ENCODE measurements at places on chromosomes 2 and 18.

DNA sequence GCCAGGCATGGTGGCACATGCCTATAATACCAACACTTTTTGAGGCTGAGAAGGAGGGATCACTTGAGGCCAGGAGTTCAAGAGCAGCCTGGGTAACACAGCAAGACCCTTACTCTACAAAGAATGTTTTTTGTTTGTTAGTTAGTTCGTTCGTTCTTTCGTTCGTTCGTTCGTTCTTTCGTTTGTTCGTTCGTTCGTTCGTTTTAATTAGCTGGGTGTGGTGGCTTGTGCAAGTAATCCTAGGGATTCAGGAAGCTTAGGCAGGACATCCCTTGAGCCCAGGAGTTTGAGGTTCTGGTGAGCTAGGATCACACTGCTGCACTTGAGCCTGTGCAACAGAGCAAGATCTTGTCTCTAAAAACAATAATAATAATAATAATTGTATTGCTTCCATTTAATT is 98.7 kb downstream of the MARCO start:
- DNase-seq = no peak

- DNase-seq = no peak
These were observed 105.5 kb upstream of the NEUROD1 start for GRCh38 chr2:181785691-181786344.

DNA sequence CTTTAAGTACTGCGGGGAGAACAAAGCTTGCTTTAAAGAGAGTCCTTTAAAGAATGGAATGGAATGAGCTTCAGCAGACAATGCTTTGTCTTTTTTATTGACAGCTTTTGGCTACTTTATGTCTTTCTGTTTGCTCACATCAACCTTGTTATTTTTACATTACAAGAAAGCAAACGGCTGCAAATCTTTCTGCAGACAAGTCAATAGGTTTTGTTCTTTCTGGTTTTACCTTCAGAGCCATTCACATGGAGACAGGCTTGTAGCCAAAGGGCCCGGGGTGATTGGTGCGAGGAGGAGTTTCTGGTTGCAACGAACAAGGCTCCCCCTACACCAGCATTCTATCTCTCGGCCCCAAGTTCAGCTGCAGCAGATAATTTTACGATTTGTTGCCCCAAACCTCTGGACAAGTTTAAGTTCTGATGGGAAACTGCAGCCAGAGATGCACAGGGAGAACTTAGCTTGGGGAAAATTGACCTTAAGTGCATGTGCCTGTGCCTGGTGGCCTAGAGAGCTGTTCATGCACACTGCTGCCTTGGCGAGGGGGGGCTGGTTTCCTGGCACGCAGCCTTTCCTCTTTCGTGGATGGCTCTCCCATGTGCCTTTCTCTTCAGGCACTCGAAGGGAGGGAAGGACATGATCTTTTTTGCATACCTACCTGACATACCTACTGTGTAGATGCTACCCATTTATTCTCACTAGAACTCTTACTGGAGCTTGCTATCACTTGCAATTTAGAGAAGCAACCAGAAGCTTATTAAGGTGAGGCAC is 543.2 kb downstream of the DCDC2C start:
- DNase-seq = no peak

DNA sequence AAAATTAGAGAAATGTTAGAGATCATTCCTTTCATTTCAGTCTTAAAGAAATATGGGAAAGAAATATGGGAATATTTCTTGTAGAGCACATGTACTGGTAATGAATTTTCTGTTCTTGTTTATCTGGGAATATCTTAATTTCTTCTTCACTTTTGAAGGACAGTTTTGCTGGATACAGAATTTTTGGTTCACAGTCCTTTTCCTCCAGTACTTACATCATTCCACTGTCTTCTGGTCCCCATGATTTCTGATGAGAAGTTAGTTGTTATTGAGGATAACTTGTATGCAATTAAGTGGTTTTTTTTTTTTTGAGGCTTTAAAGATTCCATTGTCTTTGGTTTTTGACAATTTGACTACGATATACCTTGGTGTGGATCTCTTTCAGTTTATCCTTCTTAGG is 11.0 kb downstream of the NEURL3 start:
- no peak for DNase-seq

- DNase-seq = no peak
These were observed 33.0 kb upstream of the MEP1B start for GRCh38 chr18:32156855-32157254.

DNA sequence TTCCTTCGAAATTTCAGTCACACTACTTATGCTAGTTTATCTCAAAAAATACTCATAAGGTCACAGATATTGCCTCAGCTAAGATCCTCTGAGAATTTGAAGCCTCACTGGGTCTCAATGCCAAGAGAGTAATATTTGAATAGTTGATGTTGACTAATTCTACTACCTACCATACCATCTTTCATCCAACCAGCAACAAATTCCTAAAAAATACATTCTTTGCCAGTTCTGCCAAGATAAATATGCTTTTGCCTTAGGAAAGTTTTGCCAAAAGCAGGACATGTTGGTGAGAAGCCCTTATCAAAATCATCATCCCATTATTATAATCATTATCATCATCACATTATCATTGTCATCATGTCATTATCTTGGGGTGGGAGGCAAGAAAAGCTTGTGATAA is 544.6 kb upstream of the ZEB2 start:
- no peak for DNase-seq

DNA sequence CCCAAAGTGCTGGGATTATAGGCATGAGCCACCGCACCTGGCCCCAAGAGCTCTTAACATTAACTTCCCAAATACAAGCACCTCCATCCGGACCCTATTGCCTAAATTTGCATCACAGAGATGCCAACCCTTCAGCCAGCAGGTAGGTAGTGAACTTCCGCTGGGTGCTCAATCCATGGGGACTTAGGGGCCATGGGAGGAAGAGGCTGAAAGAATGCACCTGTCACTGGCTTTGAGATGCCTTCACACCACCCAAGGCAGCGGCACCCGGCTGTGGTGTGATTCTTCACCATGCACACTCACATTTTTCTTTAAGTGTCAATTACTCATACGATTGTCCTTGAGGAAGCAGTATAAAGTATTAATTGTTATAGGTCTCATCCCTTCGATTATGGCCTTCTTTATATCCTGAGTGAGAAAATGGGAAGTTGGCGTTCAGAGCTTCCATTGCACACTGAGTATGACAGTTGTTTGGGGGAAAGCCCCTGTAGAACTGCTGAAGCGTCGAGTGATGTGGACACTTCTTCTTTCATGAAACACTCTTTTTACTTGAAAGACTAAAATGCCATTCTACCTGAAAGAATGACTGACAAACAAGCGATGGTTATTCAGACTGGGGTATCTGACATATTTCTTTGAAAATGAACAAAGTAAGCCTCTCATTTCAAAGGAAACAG is 51.8 kb upstream of the BIN1 start:
- no peak for DNase-seq

DNA sequence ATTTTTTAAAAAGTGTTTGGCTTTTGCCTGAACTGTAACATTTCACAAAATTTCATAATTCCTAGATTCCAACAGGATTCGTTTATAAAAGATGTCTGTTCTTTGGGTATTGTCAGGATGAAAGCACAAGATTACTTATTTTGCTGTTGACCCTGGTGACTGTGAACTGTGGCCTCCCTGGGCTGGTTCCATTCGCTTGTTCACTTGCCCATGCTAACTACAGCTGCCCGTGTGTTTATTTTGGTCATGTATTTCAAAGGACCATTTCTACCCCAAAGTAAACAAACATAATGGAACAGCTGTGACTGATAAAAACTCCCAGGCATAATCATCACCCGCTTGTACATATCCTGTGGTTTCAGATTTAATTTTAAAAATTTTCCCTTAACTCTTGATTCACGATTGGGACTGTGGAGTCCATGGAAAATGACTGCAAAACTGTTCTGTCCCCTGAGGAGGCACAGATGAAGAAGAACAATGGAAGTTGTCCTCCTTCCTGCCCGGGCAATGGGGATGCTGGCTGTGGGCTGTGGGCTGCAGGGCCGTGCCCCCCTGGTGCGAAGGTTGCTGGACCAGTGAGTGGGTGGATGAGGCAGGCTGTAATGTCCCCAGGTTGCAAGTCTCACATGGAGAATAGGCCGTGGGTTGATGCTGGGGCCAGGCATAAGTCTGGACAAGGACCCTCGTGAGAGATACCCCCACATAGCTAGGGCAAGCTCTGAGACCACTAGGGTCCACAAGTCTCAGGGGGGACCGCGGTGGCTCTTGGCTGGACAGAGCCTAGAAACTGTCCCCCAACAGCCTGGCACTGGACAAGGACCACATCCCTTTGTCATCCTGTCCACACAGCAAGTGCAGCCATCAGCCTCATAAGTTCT is 28.9 kb upstream of the HDAC4 start:
- peak; percentile 23 for DNase-seq

DNA sequence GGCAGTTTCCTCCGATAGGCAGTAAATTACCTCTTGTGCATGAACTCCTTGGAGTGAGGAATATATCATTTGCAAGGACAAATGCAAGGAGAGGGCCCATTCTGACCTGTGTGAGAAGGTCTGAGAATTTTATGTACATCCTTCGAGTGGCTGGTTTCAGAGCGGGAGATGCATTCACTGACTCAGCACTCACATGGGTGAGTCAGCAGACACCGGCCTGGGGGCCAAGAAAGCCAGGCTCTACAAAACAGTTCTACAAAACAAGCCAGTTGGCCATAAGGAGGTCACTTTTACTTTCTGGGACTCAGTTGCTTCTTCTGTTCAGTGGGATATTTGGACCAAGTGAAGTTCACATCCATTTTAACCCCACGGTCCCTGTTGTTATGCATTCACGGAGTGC is 35.3 kb downstream of the CYP26B1 start:
- no peak for DNase-seq

- no peak for DNase-seq
These were observed 449.4 kb upstream of the SLC14A2 start for GRCh38 chr18:45165871-45166270.

DNA sequence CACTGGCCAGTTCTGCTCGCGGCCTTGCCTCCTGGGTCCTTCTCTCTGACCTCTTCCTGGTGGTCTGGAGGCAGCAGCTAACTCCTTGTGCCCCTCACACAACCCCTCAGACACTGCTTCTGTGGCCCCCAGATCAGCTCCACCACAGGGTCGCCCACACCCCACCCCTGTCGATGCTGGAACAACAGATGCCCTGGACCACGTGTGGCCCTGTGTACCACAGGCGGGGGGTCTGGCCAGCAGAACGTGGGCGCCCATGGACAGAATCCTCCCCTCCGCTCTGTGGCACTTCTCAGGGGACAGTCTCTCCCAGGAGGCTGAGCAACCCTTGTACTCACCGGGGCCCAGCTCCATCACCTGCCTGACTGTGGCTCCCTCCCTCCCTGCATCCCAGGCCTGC is 245.6 kb downstream of the NDUFA10 start:
- no peak for DNase-seq

DNA sequence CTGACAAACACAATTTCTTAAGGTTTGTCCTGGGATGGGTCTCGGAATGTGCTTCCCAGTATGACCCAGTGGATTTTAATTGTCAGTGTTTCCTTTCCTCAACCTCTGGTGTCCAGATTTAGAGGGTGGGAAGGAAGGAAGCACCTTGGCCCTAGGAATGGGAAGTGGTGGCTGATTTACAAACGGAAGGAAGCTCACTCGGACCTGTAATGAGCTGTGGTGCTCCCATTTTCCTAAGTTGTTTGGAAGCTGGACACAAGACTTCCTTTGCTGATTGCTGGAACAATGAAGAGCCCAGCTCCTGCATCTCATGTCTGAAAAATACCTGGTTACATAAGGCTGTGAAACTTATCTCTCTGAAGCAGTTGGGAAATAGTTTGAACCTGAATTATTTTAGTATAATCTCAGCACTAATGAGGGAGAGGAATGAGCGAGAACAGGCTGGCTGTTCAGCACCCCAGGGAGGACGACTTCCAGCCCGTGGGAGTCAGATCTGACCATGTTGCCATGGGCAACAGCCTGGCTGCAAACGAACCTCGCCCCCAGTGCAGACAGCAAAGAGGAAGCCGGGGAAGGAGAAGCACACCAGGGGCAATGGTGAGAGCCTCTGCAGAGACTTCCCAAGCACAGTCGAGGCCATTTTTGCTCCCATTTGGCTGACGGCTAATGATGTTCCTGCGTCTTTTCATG is 74.4 kb upstream of the ASB18 start:
- DNase-seq = no peak

Measured in SHP77 treated with DMSO at 0.1 percent for 48 hours (cell line).